ENCODE measurements at places on chromosomes 6 and 20. TPM values are rescaled to one million over a fixed set of nuclear protein-coding genes. Genes with fewer than 3 reads are reported as not detected.

- DNase-seq, result no peak
Observed at GRCh38 chr20:21575981-21576740, 62.3 kb upstream of the NKX2-2 start.

GRCh38 chr6:107800564-107801164, 23.4 kb downstream of the SCML4 start:
- DNase-seq, result no peak

Gene PXDC1
- total RNA-seq, result 7.3 TPM

Gene ALDH5A1
- 16.7 TPM for total RNA-seq
